ENCODE measurements at places on chromosomes 2 and 18. TPM values are rescaled to one million over a fixed set of nuclear protein-coding genes. Genes with fewer than 3 reads are reported as not detected.
A peak's percentile ranks its signal among the peaks of the same experiment; 100 is the strongest.

TUBA4B gene
- not detected for total RNA-seq

FBXO36 gene
- 0.58 TPM for total RNA-seq

SRD5A2 gene
- not detected for total RNA-seq

MLPH gene
- 73.5 TPM for total RNA-seq

LDLRAD4 gene
- 43.3 TPM for total RNA-seq

DNA sequence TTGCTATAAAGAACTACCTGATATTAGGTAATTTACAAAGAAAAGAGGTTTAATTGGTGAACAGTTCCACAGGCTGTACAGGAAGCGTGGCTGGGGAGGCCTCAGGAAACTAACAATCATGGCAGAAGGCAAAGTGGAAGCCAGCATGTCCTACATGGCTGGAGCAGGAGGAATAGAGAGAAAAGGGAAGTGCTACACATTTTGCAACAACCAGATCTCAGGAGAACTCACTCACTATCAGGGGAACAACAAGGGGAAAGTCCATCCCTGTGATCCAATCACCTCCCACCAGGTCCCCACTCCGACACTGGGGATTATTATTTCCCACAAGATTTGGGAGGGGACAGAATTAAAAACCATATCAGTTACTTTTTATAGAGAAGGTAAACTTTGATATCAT is 273.5 kb upstream of the MMADHC start:
- no peaks in the 10 kb centered on the region for H3K36me3 ChIP-seq
- peak overlapping the region; percentile 58 for H3K27ac ChIP-seq
- no peaks in the 10 kb centered on the region for H3K27me3 ChIP-seq

DNA sequence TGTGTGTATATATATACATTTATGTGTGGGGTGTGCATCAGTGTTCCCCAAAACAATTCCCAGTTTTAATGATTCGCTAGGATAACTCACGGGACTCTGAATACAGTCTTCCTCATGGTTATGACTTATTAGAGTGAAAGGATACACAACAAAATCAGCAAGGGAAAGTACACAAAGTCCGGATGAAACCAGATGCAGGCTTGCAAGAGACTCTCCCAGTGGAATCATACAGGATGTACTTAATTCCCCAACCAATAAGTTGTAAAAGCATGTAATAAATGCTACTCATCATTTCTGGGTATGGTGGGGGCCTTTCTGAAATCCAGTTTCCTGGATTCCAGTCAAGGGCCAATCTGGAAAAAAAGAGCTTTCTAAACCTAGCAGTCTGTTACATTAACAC is 654.1 kb upstream of the SYT4 start:
- no peaks in the 10 kb centered on the region for H3K4me1 ChIP-seq
- no peak overlapping the region for H3K4me3 ChIP-seq
- H3K27me3 ChIP-seq, result no peaks in the 10 kb centered on the region
- no peaks in the 10 kb centered on the region for H3K36me3 ChIP-seq
- DNase-seq, result no peak

DNA sequence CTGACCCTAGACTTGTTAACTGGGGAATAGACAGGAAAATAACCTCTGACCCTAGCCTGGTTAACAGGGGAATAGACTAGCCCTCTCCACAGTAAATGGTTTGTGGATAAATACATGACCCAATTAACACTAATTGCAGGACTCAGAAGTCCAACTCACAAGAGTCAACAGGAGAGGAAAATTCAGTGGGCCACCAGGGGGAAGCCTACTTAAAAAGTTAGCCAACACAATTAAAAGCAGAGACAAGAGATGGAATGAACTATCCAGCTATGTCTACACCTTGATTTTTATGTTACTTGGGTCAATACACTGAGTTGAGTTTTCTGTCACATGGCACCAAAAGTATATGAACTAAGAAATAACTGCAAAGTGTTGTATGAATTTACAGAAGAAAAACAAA is 158.8 kb upstream of the SLC39A10 start:
- H3K4me3 ChIP-seq, result no peak overlapping the region
- H3K36me3 ChIP-seq, result no peaks in the 10 kb centered on the region
- no peaks in the 10 kb centered on the region for H3K27me3 ChIP-seq
- no peaks in the 10 kb centered on the region for H3K4me1 ChIP-seq
- DNase-seq, result no peak

- no peak overlapping the region for H3K4me3 ChIP-seq
- H3K4me1 ChIP-seq, result no peaks in the 10 kb centered on the region
- no peaks in the 10 kb centered on the region for H3K36me3 ChIP-seq
These were observed 907.9 kb upstream of the CELF4 start for GRCh38 chr18:38473535-38473934.

DNA sequence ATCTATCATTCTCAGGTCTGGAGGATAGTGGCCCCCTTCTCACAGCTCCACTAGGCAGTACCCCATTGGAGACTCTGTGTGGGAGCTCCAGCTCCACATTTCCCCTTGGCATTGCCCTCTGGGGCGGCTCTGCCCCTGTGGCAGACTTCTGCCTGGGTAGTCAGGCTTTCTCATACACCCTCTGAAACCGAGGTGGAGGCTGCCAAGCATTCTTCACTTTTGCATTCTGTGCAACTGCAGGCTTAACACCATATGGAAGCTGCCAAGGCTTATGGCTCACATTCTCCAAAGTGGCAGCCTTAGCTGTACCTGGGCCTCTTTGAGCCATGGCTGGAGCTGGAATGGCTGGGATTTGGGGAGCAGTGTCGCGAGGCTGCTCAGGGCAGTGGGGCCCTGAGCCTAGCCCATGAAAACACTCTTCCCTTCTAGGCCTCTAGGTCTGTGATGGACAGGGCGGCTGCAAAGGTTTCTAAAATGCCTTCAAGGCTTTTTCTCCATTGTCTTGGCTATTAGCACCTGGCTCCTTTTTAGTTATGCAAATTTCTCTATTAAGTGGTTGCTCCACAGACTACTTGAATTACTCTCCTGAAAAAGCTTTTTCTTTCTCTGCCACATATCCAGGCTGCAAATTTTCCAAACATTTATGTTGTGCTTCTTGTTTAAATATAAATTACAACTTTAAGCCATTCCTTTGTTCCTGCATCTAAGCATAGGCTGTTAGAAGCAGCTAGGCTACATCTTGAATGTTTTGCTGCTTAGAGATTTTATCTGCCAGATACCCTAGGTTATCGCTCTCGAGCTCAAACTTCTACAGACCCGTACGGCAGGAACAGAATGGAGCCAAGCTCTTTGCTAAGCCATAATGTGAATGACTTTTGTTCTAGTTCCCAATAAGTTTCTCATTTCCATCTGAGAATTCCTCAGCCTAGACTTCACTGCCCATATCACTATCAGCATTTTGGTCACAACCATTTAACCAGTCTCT is 206.5 kb downstream of the CPS1 start:
- DNase-seq, result no peak
- no peaks in the 10 kb centered on the region for H3K36me3 ChIP-seq
- no peak overlapping the region for H3K4me3 ChIP-seq
- H3K27ac ChIP-seq, result no peak overlapping the region
- H3K27me3 ChIP-seq, result no peaks in the 10 kb centered on the region

DNA sequence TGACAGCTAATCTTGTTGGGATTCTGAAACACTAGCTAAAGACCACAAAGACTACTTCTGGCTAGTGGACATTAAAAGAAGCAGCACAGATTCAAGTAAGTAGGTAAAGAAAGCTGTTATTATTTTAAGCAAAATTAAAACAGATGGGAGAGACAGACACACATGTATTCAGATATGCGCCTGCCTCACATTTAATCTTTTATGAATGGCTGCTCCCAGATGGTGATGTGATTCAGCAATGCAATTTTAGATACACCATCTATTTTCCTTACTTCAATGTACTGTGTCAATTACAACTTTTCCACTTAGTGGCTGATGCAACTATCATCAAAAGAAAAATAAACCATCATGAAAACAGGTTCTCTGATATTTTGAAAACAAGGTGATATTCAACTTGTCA is 133.0 kb upstream of the PGAP1 start:
- H3K27me3 ChIP-seq, result no peaks in the 10 kb centered on the region
- H3K4me3 ChIP-seq, result no peak overlapping the region
- DNase-seq, result no peak
- H3K27ac ChIP-seq, result no peak overlapping the region

GRCh38 chr2:219511547-219512325 is 2.5 kb upstream of the ASIC4 start:
- H3K27me3 ChIP-seq, result peaks cover 76% of the 10 kb centered on the region
- DNase-seq, result no peak
- peaks cover 51% of the 10 kb centered on the region for H3K4me1 ChIP-seq
- H3K36me3 ChIP-seq, result peaks cover under 1% of the 10 kb centered on the region

DNA sequence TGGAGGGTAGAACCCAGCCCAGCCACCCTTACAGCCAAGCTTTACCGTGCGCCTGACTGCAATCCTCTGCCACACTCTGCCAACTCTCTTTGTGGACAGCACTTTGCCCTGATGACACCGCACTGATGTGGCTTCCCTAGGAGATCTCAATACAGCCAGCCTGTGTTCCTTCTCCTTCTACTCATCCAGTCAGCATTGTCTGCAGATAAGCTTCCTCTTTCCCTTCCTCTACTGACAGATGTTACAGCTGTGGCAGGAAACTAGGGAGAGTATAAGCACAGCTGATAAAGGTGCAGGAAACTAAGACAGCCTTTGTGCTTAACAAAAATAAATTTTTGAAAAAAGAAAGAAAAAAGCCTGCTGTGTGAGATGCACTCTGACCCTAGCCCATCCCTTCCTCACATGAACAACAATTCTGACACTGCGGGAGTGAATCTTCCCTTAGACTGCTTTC is 25.0 kb downstream of the CEP68 start:
- peak overlapping the region; percentile 48 for H3K27ac ChIP-seq
- no peak for DNase-seq
- no peak overlapping the region for H3K4me3 ChIP-seq
- H3K27me3 ChIP-seq, result no peaks in the 10 kb centered on the region

DNA sequence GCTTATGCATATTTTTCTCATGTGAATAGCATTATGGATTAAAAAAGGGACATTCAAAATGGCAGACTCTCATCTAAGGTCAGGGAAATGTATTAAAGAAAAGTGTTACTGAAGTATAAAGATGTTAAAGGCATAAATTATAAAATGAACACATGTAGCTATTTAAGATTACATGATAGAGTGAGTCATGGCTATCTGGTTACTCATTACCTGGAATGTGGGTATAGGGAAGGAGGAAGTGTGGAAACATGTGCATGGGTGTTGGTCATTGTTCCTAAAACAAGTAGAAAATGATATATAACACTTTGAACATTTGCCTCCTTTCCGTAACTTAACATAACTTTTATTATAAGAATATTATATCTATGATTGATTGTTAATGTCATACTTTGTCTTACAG is 66.4 kb downstream of the MYO1B start:
- H3K4me1 ChIP-seq, result peaks cover 23% of the 10 kb centered on the region
- no peak overlapping the region for H3K27ac ChIP-seq
- H3K4me3 ChIP-seq, result no peak overlapping the region
- DNase-seq, result no peak
- H3K27me3 ChIP-seq, result no peaks in the 10 kb centered on the region

DNA sequence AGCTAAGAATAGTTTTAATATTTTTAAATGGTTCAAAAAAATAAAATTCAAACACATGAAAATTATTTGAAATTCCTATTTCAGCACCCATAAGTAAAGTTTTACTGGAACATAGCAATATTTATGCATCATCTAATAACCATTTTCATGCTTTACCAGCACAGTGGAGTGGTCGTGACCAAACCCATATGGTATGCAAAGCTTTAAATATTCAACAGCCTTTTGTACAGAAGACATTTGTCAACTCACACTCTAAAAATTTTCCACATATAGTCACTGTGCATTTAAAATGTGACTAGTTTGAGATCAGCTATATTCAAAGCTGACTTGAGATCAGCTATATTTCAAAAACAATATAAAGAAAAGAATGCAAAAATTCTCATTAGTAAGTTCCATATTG is 46.2 kb downstream of the PUM2 start:
- no peaks in the 10 kb centered on the region for H3K27me3 ChIP-seq
- no peaks in the 10 kb centered on the region for H3K4me1 ChIP-seq
- DNase-seq, result no peak
- H3K36me3 ChIP-seq, result peaks cover 46% of the 10 kb centered on the region
- H3K4me3 ChIP-seq, result no peak overlapping the region

DNA sequence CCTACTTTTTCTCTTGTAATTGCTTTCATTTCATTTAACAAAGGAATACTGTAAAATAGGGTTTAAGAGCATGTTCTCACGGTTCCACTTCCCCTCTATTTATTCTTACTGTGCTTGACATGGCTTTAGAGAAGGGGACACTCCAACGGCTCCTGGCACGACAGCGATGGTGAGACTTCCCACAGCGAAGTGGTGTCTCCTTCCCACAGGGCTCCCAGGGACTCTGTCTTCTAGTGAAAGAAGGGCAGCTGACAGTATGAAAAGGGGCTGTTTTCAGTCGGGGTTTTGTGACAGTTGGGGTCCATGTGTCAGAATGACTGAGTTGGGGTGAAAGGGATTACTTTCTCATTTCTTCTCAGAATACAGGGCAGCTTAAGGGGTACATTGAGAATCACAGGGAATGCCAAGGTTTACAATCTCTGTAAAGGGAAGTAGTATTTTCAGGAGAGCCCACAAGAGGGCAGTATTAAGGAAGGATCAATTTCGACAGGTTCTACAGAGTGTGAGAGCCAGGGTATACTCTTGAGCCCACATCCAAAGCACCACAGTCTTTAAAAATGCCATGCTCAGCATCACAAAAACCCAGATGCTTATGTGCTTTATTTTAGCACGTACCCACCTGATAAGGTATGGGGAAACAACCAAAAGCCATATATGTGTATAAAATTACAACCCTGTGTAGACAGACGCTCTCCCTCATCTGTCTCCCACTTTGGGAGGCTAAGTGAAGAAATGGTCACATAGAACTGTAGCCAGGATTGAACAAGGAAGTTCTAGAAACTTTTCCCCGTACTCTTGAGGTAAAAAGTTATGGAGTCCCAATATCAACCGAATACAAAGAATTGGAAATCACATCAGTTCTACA is 31.3 kb upstream of the RAPGEF4 start:
- DNase-seq, result no peak
- no peak overlapping the region for H3K4me3 ChIP-seq
- no peaks in the 10 kb centered on the region for H3K36me3 ChIP-seq
- no peak overlapping the region for H3K27ac ChIP-seq

DNA sequence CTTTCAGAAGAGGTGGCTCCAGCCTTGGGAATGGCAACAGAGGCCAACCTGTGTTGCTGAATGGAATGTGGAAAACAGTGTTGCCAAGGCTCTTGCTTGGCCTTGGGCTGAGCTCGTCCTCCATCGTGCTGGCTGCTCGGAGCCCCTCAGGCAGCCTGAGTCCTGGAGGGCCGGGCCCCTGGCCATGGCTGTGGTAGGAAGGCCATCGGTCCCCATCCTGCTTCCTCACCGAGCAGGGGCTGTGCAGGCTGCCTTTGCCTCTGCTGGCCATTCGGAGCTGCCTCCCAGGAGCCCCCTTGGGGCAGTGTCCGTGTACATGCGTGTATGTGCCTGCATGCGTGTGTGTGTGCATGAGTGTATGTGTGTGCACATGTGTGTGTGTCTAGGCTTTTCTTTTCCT is 178.2 kb downstream of the KLHL29 start:
- H3K36me3 ChIP-seq, result no peaks in the 10 kb centered on the region
- peaks cover 35% of the 10 kb centered on the region for H3K4me1 ChIP-seq
- DNase-seq, result no peak
- H3K4me3 ChIP-seq, result no peak overlapping the region
- H3K27ac ChIP-seq, result peak overlapping the region; percentile 70

All from left ventricle myocardium inferior (tissue), 1 donor.